ENCODE measurements at places on chromosomes 6 and 20. TPM values are rescaled to one million over a fixed set of nuclear protein-coding genes. Genes with fewer than 3 reads are reported as not detected.

BACH2 gene
- not detected for total RNA-seq

C6orf132 gene
- 136 TPM for total RNA-seq

ZBTB46 gene
- 3.3 TPM for total RNA-seq

TRIM10 gene
- 2.1 TPM for total RNA-seq

PTGIS gene
- not detected for total RNA-seq

OLIG3 gene
- total RNA-seq = not detected

CRISP2 gene
- not detected for total RNA-seq

SLC22A16 gene
- total RNA-seq = not detected

TINAG gene
- 1.8 TPM for total RNA-seq

DLL1 gene
- total RNA-seq = 2.2 TPM

CLPSL1 gene
- not detected for total RNA-seq

HLA-DPB1 gene
- not detected for total RNA-seq

CUL9 gene
- total RNA-seq = 17.2 TPM

TGM2 gene
- 253 TPM for total RNA-seq

TAGAP gene
- 0.08 TPM for total RNA-seq

CALHM6 gene
- total RNA-seq = not detected

Measured in HT-29 (cell line).